Esophagus mucosa (tissue), 1 donor: ENCODE measurements at places on chromosomes 2 and 18. TPM values are rescaled to one million over a fixed set of nuclear protein-coding genes. Genes with fewer than 3 reads are reported as not detected.

CGREF1 gene
- 0.96 TPM for total RNA-seq

DQX1 gene
- total RNA-seq: 5.6 TPM

TIGD1 gene
- total RNA-seq: 2.5 TPM

RBKS gene
- 4.5 TPM for total RNA-seq

SERPINB7 gene
- 1.4 TPM for total RNA-seq

GKN2 gene
- total RNA-seq: not detected

UGT1A9 gene
- 0.08 TPM for total RNA-seq

LCT gene
- total RNA-seq: not detected

ANKRD30BL gene
- not detected for total RNA-seq

MROH2A gene
- 0.52 TPM for total RNA-seq

ASIC4 gene
- not detected for total RNA-seq

CAPN14 gene
- 191 TPM for total RNA-seq

FEV gene
- not detected for total RNA-seq

FBXO41 gene
- total RNA-seq: 0.92 TPM

CDCA7 gene
- 14.5 TPM for total RNA-seq

FASTKD1 gene
- total RNA-seq: 21.6 TPM

MAB21L4 gene
- total RNA-seq: 148 TPM

MYO7B gene
- 0.04 TPM for total RNA-seq

BCL2 gene
- 2.3 TPM for total RNA-seq

ERBB4 gene
- total RNA-seq: 0.12 TPM

KIF5C gene
- total RNA-seq: 0.08 TPM

FIGN gene
- total RNA-seq: 1.0 TPM

RAD51AP2 gene
- total RNA-seq: 0.16 TPM

ZNF532 gene
- total RNA-seq: 28.3 TPM

TMEM198 gene
- 1.2 TPM for total RNA-seq

CCBE1 gene
- 0.40 TPM for total RNA-seq

CRYGA gene
- not detected for total RNA-seq

DNER gene
- total RNA-seq: 0.60 TPM

RGPD3 gene
- total RNA-seq: 0.04 TPM

IL1F10 gene
- not detected for total RNA-seq

ACADL gene
- total RNA-seq: 0.32 TPM

OR6B2 gene
- total RNA-seq: not detected

RFX8 gene
- total RNA-seq: not detected

DSG1 gene
- 33.7 TPM for total RNA-seq
